NCI-H774 (cell line): ENCODE measurements at places on chromosomes 7 and 10.

DNA sequence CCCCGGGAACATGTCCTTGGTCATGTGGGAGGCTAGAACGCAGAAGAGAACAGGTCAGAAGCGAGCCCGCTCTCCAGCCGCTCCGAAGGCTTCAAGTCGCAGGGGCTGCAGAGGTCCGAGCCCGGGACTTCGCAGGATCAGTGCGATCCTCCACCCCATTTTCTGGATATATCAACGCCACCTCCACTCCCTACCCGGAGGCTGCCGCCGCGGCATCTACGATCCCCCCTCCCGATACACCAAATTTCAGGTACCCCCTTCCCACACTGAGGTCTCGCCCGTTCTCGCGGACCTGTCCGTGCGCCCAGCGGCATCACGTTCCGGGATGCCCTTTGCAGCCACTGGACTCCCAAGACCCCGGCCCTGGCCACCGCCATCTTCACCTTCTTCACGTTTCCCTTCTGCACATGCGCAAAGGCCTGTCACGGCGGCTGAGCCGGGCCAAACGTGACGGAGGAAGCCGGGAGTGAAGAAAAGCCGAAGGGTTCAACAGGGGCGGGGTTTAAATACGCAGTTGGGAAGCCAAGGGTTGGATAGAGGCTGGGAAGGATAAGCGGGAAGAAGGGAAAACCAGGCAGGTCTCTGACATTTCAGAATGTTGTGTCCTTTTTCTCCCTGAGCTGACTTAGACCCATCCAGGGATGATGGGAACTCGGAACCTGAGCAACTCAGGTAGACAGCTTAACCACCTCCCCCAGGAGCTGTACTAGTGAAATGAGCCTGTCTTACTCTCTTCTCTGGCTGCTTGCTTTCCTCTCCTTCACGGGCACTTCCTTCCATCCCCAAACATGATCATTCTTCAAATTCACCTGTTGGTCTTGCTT lies at the start of gene NDUFB8:
TSS of gene NDUFB8 (minus strand) at position 397 of the 824 bp plus-strand sequence. CDS start at position 377, 20 bp downstream.
- DNase-seq = peak; percentile 46

- DNase-seq = no peak
These were observed 47.7 kb upstream of the MKRN1 start for GRCh38 chr7:140526787-140527664.

DNA sequence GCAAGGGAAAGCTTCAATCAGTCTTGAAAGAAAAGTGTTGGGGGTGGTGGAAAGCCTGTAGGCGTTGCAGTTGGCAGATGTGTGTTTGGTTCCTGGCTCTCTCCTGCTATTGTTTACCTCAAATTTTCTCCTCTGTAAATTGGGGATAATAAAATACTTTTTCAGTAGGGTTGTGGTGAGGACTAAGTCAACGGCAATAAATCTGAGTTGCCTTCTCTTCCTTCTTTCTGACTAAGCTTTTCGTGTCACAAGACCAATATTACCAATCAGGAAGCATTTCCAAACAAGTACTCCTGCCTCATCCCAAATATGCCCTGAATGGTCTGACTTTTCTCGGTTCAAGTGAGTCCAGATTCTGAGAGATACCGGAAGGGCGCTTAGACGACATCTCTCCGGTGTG lies 54.0 kb downstream of the CREB5 start:
- no peak for DNase-seq

GRCh38 chr7:12550956-12551355 lies 19.6 kb upstream of the SCIN start:
- DNase-seq = no peak

GRCh38 chr7:85196696-85197095 lies 9.8 kb upstream of the SEMA3D start:
- DNase-seq = no peak
